ENCODE measurements at places on chromosomes 7 and 10. TPM values are rescaled to one million over a fixed set of nuclear protein-coding genes. Genes with fewer than 3 reads are reported as not detected.

Gene PON1
- 0.29 TPM for total RNA-seq

Gene NUTM2A
- 1.3 TPM for total RNA-seq

Gene BMPR1A
- total RNA-seq: 87.2 TPM

GRCh38 chr7:2494191-2495130 lies 18.3 kb upstream of the GRIFIN start:
- no peaks in the 10 kb centered on the region for H3K27me3 ChIP-seq
- DNase-seq: no peak
- no peaks in the 10 kb centered on the region for H3K4me1 ChIP-seq
- H3K4me3 ChIP-seq: no peak overlapping the region

Gene HOXA10
- 5.2 TPM for total RNA-seq

GRCh38 chr7:130925136-130925794 lies 191.3 kb upstream of the KLF14 start:
- peak overlapping the region; percentile 57 for H3K27ac ChIP-seq
- no peak for DNase-seq
- no peaks in the 10 kb centered on the region for H3K36me3 ChIP-seq
- peaks cover 18% of the 10 kb centered on the region for H3K4me1 ChIP-seq
- H3K27me3 ChIP-seq: no peaks in the 10 kb centered on the region

Gene ACHE
- 3.2 TPM for total RNA-seq

Gene MUC12
- 5.2 TPM for total RNA-seq

Gene ZNF853
- 11.7 TPM for total RNA-seq

GRCh38 chr7:155322530-155322929 lies 24.9 kb downstream of the INSIG1 start:
- no peaks in the 10 kb centered on the region for H3K36me3 ChIP-seq
- no peak for DNase-seq
- H3K27me3 ChIP-seq: peaks cover 6% of the 10 kb centered on the region

Gene CALD1
- 266 TPM for total RNA-seq

Gene PHYHIPL
- 0.44 TPM for total RNA-seq
